Activated CD4-positive, alpha-beta T cell treated with anti-CD3 and anti-CD28 coated beads for 36 hours (primary cell): ENCODE measurements at places on chromosomes 5 and 9. TPM values are rescaled to one million over a fixed set of nuclear protein-coding genes. Genes with fewer than 3 reads are reported as not detected.

The CDHR2 gene
- 0.61 TPM for total RNA-seq

The CBY3 gene
- 0.71 TPM for total RNA-seq

The MELK gene
- 63.9 TPM for total RNA-seq

The PLAC8L1 gene
- not detected for total RNA-seq

The SLC6A3 gene
- not detected for total RNA-seq

The PCDHGA4 gene
- 0.11 TPM for total RNA-seq

The FOXD4L3 gene
- not detected for total RNA-seq

The CFAP90 gene
- not detected for total RNA-seq

The TMC1 gene
- not detected for total RNA-seq

The PLCXD3 gene
- total RNA-seq = not detected

The ZFYVE16 gene
- total RNA-seq = 11.8 TPM

The INSYN2B gene
- not detected for total RNA-seq

The FYB1 gene
- total RNA-seq = 171 TPM

The ENHO gene
- total RNA-seq = not detected

The SLC6A18 gene
- not detected for total RNA-seq

The LRRTM2 gene
- not detected for total RNA-seq

The CER1 gene
- not detected for total RNA-seq

- no peak for DNase-seq
These were observed 16.9 kb downstream of the HMGXB3 start for GRCh38 chr5:150017226-150018005.

- DNase-seq = no peak
These were observed 51.8 kb upstream of the FOXI1 start for GRCh38 chr5:170053896-170054295.

GRCh38 chr5:141903261-141903660 is 20.4 kb upstream of the DELE1 start:
- no peak for DNase-seq

DNA sequence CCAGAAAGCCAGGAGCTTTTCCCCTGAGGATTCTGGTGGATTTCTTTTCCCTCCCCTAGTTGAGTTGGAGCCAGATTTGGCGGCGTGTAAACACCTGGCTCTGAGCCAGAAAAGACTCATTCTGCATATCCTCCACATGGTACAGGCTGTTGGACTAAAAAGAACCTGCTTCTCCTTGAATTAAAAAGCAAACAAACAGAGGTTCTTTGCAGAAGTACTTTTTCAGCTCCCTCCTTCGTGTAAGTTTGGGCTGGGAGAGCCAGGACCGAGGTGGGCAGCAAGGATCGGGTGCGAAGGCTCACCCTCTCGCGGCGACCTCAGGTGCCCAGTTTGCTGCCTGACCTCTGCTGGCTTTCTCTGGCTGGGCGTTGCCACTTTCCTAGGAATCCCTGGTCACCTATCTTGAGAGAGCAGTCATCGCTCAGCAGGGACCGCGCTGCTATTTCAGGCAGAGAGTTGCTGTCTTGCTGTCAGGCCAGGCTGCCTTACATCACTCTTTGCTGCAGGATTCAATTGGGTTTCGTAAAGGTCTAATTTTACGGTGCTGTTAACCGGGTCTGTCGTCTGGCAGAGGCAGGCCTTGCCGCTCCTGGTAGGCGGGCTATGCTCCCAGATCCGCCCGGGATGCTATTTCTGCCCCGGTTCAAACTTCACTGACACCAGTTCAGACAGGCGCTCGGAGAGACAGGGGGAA is 3.2 kb downstream of the PAPPA start:
- no peak for DNase-seq

DNA sequence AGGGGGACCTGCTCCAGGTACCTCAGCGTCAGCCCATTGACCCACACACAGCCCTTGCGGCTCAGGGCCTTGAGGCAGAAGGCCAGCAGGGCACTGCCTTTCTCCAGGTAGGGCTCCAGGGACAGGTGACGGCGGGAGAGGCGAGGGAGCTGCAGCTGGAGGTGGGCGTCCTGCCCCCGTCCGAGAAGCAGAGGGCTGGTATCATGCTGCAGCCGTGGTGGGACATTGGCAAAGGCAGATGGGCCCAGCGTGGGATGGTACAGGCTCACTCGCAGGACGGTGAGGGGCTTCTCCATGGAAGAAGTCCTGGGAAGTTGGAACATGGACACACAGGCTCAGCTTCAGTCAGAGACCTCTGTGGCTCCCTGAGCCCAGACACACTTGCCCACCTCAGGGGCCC is 2.5 kb upstream of the DCANP1 start:
- DNase-seq = no peak

DNA sequence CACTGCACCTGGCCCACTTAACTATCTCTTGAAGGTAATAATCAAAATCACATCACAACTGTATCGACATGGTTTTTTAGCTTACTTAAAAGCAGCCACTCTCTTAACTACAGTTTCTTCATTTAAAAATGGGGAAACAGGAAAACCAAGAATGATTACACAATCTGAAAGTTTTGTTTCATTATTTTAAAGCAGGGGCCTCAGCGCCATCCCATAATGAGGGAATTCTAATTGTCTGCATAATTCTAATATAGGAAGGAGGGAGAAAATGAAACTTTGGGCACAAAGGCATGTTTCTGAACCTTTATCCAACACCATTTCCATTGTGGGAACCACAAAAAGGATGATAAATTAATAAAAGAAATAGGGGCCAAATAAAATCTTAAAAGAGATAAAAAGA is 7.6 kb downstream of the HACD4 start:
- no peak for DNase-seq

DNA sequence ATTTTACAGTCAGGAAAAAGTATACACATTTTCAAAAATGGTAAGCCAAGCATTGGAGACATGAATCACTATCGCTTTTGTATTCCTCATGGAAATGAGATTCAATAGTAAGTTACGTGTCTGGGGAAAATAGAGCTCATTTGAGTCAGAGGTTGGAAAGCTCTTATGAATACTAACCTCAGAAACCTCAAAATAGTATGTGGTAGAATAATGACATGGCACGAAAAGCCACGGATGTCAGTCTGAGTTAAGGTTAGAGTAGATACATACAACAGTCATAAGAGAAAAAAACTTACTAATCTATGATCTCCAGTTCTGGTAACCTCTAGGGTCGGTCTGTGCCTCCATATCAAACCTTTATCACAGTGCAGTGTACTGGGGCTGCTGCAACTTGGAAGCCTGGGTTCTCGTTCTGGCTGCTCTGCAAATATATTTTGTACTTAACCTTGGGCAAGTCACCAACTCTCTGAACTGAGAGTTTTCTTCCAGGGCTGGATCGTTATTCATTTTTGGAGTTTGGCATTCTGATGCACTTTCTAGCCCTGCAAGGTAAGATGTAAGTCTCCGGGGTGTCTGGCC is 31.8 kb downstream of the MAP1B start:
- DNase-seq = peak; percentile 32

DNA sequence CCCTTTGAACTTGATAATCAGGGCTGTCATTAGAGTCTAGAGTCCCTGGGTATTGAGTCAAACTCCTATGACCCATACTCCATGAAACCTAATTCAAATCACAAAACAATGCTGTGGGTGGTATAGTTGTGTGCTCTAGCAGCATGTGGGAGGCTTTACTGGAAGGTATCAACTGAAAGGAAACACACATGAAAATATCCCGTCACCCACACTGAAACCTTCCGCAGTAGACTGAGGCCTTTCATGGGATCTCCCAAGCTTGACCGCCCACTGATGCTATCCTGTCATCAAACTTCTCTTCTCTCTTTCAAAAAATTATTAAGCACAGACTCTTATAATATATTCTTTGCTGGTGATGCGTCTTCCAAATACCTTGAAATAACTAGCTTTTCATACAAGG is 569.1 kb upstream of the MEF2C start:
- no peak for DNase-seq

DNA sequence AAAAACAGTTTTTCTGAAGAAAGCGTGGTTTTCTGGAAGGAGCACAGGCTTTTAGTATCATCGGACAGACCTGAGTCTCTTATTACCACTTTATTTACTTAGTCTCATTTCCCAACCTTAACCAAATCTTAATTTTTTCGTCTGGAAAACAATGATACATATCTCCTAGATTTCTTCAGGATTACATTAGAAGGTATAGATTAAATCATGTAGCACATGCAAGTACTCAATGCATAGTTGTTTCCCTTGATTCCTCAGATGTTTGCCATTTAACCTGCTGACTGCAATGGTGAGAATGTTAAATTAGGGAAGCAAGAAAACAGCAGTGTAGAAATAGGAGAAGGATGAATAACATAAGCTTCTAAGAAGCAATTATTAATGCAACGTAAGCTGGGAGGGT is 289.4 kb downstream of the PDE4D start:
- no peak for DNase-seq

DNA sequence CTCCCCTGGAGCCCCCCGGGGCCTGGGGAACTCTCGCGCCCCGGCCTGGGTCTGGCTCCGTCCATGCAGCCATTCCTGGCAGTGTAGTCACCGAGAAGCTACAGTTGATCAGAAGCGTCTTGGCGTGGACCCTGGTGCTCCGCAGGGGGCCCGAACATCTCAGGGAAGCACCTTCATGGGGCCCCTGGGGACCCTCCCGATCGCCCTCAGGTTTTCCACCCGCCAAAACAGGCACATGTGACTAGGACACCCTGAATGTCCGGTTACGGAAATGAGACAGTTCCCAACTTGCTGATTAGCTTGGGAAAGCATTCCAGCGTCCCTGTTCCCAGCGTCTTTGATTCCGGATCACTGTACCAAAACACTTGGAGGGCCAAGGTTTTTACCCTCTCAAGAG is 472 bp downstream of the FBXO4 start:
- DNase-seq = peak; percentile 48

DNA sequence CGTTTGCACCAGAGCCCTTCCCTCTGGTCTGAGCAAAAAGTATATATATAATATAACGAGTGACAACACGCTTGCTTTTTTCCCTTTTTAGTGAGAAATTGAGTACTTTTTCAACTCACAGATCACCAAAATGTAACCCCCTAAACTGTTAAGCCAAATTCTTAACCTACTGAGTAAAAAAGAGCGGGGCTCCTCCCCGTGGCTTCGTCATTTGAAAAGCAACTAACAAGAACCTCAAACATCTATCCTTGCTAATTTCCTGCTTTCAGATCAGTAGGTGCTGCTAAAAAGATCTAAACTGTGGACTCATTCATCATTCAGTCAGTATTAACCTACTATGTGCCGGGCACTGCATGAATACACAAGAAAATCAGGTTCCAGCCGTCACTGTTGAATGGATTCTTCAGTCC is 1.0 kb upstream of the PTBP3 start:
- peak; percentile 76 for DNase-seq

GRCh38 chr5:105745111-105745510 is 1925.6 kb downstream of the EFNA5 start:
- no peak for DNase-seq

DNA sequence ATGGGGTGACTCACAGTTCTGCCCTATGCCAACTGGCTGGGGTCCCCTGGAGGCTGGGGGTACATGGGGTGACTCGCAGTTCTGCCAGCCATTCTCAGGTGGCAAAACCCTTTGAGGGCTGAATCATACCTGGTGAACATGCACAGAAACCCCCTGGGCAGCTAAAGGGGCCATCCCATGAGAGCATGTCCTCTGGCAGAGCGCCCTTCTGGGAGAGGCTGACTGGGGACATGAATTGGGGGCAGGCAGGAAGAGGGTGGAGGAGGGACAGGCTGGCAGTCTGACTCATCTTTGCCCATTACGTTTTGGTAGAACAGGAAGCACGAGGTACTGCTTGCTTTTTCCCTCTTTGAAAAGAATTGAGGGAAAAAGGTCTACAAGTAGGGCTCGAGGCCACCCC is 16.7 kb downstream of the TRAF1 start:
- peak; percentile 77 for DNase-seq

DNA sequence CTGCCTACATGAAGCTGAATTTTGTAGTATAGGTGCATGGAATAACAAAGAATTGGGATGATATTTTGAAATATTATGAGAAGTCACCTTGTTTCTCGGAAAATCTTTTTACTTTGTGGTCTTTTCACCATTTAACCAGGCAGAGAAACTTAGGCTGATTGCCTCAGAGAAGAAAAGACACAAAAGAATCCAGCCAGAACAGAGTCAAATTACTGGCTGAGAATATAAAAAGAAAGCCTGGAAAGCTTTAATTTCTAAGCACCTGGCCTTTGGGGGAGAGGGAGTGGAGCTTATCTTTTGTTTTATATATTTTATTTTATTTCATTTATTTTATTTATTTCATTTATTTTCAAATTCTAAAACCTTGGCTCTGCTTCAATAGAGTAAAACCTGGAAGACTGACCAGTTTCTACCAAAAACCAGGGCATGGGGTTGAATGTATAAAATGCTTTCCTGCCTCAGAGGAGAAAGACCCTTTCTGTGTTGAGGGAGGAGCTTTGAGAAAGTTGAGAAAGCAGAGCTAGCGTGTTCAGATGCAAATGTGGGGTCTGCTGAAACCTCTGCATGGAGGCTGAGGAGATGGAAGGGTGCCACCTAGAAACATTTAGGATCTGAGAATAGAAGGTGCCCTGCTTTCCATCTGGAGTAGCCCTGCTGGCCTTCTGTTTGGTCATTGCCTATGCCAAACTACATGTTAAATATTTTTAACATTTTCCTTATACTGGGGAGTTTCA is 81.6 kb downstream of the NREP start:
- no peak for DNase-seq

DNA sequence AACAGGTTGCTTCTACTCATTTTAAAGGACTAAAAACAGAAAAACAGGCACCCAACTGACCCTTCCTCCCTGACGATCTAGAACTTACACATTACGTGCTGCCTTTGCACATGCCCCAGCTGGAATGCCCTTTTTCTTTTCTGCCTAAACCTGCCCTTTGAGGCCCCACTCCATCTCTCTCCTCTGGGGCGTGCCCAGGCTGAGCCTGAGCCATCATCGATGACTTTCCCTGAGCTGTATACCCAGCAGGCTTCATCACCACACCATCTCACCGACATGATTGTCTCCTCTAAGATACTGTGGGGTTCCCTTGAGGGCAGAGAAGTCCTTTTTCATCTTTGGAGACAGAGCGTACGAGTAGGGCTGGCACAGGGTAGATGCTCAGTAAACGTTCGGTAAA is 24.1 kb upstream of the GABBR2 start:
- DNase-seq = no peak

DNA sequence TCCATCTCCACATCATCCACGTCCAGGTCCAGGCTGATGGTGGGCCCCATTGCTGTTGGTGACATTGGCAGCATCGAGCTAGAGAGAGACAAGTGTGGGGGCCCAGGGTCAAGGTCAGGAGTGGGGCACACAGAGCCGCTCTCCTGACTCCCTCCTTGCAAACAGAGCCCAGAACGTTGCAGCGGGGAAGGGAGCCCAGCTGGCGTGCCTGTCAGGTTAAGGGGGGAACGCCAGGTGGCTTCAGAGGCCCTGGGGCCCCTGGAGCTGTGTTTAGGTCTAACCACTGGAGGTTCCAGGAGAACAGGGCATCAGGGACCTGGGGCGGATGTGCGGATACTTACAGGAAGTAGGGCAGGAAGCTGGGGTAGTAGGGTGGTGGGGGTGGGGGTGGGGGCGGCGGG is 7.5 kb downstream of the RNF44 start:
- peak; percentile 55 for DNase-seq

- no peak for DNase-seq
These were observed 70.1 kb upstream of the STARD4 start for GRCh38 chr5:111582451-111582850.

DNA sequence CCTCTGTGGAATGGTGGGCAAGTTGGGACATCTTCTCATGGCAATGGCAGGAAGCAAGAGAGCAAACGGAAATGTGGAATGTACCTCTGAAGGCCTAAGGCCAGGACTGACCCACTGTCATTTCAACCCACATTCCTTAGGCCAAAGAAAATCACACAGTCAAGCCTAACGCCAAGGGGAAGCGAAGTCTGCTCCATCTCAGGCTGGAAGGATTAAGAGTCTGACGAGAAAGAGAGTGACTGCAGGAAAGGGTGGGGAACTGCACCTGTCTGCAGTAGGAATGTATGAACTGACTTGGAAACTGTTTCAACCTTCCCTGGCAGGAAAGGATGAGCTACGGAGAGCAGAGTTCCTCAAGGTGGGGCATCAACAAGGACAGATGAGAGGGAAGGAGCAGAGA is 90.2 kb upstream of the TAS2R1 start:
- DNase-seq = no peak
